ENCODE measurements at places on chromosomes 7 and 10. TPM values are rescaled to one million over a fixed set of nuclear protein-coding genes. Genes with fewer than 3 reads are reported as not detected.

The C7orf33 gene
- not detected for total RNA-seq

The NXPH1 gene
- not detected for total RNA-seq

The OR2A5 gene
- total RNA-seq = not detected

The UPK3BL2 gene
- 88.8 TPM for total RNA-seq

The MMRN2 gene
- total RNA-seq = 9.0 TPM

The CALHM1 gene
- total RNA-seq = 0.04 TPM

The PLAC9 gene
- 5.0 TPM for total RNA-seq

The GRK5 gene
- total RNA-seq = 3.7 TPM

The DENND2A gene
- total RNA-seq = 1.0 TPM

The CCDC172 gene
- total RNA-seq = not detected

The PPP1R9A gene
- total RNA-seq = 0.36 TPM

The SLIT1 gene
- total RNA-seq = 0.16 TPM

The ZNF25 gene
- total RNA-seq = 2.8 TPM

The ZKSCAN1 gene
- 62.4 TPM for total RNA-seq

The GIMAP6 gene
- total RNA-seq = 2.4 TPM

The CACNB2 gene
- 0.40 TPM for total RNA-seq

The HTRA1 gene
- 15.3 TPM for total RNA-seq

The SH3PXD2A gene
- total RNA-seq = 34.0 TPM

The LRRC17 gene
- total RNA-seq = 0.32 TPM

Measured in esophagus mucosa (tissue), 1 donor.